ENCODE measurements at places on chromosomes 3 and 15.

- DNase-seq = no peak
Observed at GRCh38 chr3:127908202-127908601, 6.8 kb upstream of the KBTBD12 start.

- DNase-seq = no peak
Observed at GRCh38 chr15:70589221-70589620, 174.1 kb downstream of the UACA start.

GRCh38 chr15:52018244-52018643 is 775 bp upstream of the MAPK6 start:
- no peak for DNase-seq

DNA sequence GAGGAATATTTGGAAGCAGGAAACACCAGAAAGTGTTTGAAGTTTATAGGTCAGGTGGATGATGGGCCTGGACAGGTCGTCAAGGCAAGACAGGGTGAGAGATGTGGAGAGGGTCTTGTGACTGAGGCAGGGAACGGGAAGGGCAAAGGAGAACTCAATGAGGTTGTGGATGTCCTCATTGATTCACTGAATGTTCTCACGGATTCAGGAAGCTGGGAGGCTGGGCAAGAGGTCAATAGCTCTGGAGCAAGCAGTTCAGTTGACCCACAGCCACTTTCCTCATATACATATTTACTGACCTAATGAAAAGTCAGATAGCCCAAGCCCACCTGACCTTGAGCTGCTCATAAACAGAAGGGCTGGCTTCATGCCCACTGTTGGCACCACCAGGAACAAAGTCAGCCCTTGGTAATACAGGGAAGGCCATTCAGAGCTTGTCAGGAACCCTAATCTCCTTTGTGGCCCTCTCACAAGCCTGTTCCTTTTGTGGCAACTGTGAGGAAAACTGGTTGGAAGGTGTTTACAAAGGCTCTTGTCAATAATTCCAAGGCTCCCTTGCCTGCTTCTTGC is 31.6 kb downstream of the ARRDC4 start:
- DNase-seq = no peak

DNA sequence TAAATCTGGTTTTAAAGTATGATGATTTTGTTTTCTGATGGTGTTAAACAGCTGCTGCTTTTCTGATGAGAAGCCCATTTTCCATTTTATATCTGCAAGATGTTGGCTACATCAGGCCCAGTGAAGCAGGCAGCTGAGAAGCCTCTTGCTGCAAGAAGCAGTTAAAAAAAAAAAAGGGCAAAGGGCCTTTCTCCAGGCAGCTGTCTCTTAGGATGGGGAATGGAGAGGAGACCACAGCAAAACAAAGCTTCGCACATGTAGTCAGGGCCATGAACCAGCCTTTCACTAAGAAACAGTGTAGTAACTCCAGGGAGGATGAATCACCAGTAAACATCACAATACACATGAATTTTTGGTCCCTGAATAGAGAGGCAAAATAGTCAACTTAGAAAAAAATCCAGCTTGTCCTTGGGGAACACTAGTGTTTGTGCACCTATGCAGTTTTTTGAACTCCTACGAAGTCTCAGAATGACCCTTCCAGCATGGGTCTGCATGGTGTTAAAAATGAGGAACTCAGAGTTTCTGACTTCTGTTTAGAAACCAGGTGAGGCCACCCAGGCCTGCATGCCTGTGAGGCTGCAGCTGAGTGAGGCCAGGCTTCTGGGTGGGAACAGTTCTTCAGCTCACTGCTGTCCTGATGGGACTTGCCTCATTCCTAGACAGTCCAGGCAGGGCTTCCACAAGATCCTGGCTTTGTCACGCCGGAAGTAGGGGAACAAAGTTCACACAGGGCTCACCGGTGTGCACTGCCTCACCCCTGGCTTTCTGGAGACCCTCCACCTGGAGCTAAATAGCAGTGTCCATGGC is 518.7 kb downstream of the MCTP2 start:
- DNase-seq = no peak

GRCh38 chr3:124467980-124468902 is 262.0 kb upstream of the UMPS start:
- peak; percentile 33 for DNase-seq

GRCh38 chr3:158731938-158732855 is at the start of gene RARRES1:
RARRES1 (minus strand) TSS chr3:158732457; CDS start chr3:158732415, 42 bp downstream.
- DNase-seq = no peak

GRCh38 chr3:146020969-146021368 is 140.0 kb downstream of the PLOD2 start:
- DNase-seq = no peak

- no peak for DNase-seq
Observed at GRCh38 chr15:94524565-94524964, 293.2 kb downstream of the MCTP2 start.

GRCh38 chr3:149120051-149120972 is 9.1 kb upstream of the HPS3 start:
- DNase-seq = peak; percentile 62

GRCh38 chr3:133464573-133464972 is 64.7 kb downstream of the BFSP2 start:
- peak; percentile 61 for DNase-seq

- no peak for DNase-seq
Observed at GRCh38 chr3:43034200-43034599, 55.1 kb downstream of the GASK1A start.

GRCh38 chr15:54514601-54515000 is 536.4 kb downstream of the UNC13C start:
- no peak for DNase-seq

DNA sequence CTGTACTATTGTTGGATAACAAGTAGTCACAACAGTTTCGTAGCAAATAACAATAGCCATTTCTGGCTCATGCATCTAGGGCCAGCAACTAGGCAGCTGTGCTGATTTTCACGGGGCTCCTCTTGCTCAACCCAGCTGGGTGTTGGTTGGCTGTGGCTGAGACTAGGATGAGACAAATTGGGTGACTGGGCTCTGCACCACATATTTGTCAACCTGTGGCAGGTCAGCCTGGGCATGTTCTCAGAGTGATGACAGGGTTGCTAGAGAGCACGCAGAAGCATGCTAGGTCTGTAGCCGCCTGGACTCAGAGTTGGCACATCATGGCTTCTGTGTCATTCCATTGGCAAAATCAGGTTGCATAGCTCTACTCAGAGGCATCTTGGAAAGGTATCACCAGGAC is 175.9 kb downstream of the OTOL1 start:
- DNase-seq = no peak

DNA sequence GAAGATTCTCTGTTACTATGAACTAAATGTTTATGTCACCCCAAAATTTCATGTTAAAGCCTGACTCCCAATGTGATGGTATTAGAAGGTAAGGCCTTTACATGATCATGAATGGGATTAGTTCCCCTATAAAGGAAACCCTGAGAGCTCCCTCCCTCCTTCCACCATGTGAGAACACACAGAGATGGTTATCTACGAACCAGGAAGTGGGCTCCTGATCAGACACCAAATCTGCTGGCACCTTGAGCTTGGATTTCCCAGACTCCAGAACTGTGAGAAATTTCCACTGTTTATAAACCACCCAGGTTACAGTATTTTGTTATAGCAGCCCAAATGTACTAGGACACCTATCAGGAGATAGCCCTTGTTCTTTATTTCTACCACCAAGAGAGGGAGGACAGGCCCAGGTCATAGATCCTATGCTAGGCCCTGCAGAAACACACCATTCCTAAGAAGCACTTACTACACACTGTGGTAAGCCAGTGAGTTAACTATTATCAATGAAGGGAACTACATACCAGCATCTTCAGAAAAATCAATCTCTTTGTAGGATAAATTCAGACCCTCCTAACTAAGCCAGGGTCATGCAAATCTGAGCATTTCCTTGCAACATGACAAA is 59.0 kb downstream of the PRKAR2A start:
- DNase-seq = no peak

GRCh38 chr15:95937128-95937528 is 393.4 kb upstream of the NR2F2 start:
- DNase-seq = no peak

- no peak for DNase-seq
Observed at GRCh38 chr3:112908252-112908651, 61.6 kb upstream of the CD200R1L start.

GRCh38 chr3:9862391-9863057 is 17.5 kb downstream of the CIDEC start:
- DNase-seq = peak; percentile 70

DNA sequence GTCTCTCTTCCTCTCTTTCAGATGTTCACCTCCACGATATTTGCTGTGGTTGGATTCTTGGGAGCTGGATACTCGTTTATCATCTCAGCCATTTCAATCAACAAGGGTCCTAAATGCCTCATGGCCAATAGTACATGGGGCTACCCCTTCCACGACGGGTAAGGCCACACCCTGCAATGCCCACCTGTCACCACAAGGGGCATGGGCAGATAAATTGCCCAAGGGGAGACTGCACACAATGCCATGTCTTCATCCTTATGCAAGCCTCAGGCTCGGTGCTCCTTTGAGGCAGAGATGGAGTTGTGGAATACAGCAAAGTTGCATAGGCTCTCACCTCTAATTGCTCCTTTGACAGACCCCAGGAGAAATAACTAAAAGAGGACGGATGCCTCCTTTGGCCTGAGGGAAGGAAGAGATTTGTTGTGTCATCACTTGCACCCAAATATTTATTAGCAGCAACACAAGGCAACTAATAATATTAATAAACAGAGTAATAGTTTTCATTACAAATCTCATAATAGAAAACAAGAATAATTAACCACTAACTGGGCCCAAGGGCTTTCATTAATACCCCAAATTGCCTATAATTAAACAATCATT is 13.2 kb downstream of the TM4SF4 start:
- DNase-seq = peak; percentile 16

DNA sequence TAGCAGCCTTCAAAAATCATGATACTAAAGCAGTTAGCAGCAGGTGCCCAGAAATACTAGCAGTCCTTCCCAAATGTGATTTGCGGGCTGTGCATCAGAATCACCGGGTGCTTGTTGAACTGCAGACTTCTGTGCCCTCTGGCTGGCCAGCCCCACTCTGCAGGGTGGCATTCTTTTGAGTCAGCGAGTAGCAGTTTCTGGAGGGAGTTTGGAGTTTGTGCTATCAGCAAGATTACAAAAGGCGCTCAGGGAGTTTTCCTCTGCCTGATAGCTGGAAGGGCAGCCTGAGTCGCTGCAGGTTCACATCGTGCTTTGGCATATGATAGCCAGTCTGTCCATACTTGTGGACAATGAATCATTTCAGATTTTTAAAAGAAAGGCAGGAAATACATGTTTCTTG is 57.6 kb downstream of the CLDN11 start:
- no peak for DNase-seq

DNA sequence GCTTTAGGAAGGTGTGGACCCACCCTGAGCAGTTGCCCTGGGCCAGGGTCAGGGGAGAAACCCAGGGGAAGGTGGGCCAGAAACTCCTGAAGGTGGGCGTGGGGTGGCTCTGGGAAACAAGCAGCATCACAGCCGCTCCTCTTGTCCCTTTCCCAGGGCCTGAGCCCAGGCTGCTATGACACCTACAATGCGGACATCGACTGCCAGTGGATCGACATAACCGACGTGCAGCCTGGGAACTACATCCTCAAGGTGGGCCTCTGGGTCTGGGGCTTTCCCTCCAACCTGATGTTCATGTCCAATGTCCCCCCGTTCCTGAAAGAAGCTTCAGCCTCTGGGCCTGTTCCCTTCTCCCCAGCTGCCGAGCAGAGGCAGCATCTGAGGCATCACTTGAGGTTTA is 21.4 kb downstream of the LOXL1 start:
- no peak for DNase-seq

DNA sequence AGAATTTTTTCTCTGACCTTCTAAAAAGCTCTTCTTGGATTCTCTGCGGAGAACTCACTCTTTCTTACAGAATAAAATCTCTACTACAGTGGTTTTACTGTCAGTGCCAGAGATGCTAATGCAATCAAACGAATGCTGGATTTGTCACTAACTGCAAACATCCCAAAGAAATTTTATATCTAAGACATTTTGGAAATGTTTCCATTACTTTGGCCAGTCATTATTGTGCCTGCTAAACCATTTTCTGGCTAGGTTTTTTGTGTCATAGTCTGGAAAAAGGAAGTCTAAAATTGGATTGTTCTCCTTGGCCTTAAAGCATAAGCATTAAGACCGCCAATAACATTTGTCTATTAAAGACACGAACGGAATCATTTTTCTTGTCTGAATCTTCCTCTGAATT is 54.0 kb downstream of the PLOD2 start:
- no peak for DNase-seq

- DNase-seq = no peak
Observed at GRCh38 chr15:90271459-90272166, 6.1 kb downstream of the NGRN start.

DNA sequence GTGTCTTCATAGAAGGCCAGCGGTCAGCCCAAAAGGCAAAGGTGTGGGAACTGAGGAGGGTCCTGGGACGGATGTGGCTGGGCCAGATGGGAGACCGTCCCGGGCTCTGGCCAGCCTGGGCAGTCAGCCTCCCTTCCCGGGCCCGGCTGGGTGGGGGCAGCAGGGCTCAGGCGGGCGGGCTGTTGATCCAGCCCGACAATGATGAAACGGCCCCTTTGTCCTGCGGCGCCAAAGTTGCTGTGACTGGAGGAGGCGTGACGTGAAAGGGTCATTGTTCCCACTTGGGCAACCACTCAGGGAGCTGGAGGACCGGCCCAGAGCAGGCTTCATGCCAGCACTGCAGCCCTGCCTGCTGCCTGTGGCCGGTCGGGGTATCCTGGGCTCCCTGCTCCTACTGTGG is 16.5 kb downstream of the DUSP7 start:
- no peak for DNase-seq

DNA sequence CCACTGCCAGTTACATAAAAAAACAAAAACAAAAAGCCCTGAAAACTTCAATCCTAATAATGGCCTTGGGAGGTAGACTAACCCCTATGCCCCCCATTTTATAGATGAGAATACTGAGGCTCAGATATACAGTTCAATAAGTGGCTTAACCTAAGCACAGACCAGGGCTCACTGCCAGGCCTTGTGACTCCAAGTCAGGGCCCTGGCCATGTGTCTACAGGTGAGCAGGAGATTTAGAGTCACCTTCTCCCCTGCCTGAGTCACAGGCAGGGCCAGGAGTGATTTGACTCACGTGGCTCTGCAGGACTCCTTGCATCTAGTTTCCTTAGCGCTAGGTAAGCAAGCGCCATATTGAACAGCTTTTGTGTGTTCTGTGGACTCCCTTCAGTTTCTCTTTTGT is 98.6 kb upstream of the ETV5 start:
- DNase-seq = no peak

GRCh38 chr15:66025015-66025452 is 155.7 kb downstream of the RAB11A start:
- DNase-seq = no peak

DNA sequence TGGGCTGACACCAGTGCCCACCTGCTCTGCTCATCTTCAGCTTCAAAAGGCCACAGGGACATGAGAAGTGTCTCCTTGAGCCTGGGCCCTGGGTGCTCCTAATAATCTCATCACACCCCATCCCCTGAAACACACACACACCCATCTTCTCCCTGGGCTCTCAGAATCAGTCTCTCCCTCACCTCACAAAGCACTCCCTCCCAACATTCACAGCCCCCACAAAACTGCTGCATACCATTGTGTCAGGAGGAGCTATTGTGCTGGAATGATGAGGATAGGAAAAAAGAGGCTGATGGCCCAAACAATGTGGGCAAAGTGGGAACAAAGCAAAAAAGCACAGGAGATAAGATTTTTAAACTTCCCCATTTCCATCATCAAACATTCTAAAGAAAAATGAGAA is 16.8 kb downstream of the FOXP1 start:
- no peak for DNase-seq

GRCh38 chr15:51888593-51889195 is 59.2 kb downstream of the TMOD3 start:
- peak; percentile 11 for DNase-seq

GRCh38 chr3:165462636-165463334 is 266.6 kb upstream of the SLITRK3 start:
- no peak for DNase-seq

- no peak for DNase-seq
Observed at GRCh38 chr3:37441689-37442088, 267.3 kb upstream of the LRRFIP2 start.
